ENCODE measurements at places on chromosomes 2 and 18. TPM values are rescaled to one million over a fixed set of nuclear protein-coding genes. Genes with fewer than 3 reads are reported as not detected.

The AOX1 gene
- 2.2 TPM for total RNA-seq

The SPR gene
- 11.4 TPM for total RNA-seq

The MCFD2 gene
- total RNA-seq, result 81.9 TPM

The DTNA gene
- 10.9 TPM for total RNA-seq

The LYG2 gene
- not detected for total RNA-seq

The MAP2 gene
- 7.2 TPM for total RNA-seq

The NTSR2 gene
- total RNA-seq, result not detected

The CAMKMT gene
- total RNA-seq, result 11.3 TPM

The DAPL1 gene
- not detected for total RNA-seq

The NR4A2 gene
- total RNA-seq, result 2.1 TPM

The GPAT2 gene
- not detected for total RNA-seq

The SCN1A gene
- total RNA-seq, result 0.66 TPM

The PPP4R3B gene
- total RNA-seq, result 54.1 TPM

The HAAO gene
- total RNA-seq, result 23.3 TPM

The TUBA4A gene
- total RNA-seq, result 1.1 TPM

DNA sequence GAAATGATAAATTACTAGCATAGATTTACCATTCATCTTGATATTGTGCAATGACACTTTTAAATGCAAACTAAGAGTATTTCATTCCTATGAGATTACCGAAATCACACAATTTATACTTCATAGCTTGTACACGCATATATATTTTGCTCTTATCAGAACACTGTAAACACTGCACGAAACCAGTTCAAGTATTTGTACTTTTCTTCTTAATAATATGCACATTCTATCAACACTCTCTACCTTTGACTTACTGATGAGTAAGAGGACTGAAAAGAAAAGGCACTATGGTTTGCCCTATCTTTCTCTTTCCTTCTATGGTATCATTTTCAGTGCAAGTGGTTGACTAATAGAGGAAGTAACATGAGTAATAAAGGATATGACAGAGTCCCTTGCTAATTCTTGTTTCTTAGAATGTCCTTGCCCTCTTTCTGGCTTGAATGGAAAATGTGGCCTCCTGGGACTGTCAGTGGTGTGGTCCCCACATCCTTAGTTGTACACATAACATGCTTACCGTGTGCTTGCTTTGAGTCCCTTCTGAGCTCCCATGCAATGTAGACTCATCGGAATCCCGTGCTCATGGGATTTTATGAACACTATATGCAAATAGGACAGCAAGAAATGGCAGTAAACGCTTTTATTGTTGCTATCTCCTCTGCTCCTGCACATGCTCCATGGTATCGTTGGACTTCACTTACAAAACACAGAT, 363.5 kb upstream of the TNP1 start:
- no peaks in the 10 kb centered on the region for H3K36me3 ChIP-seq
- no peak overlapping the region for H3K4me3 ChIP-seq
- no peaks in the 10 kb centered on the region for H3K27me3 ChIP-seq

DNA sequence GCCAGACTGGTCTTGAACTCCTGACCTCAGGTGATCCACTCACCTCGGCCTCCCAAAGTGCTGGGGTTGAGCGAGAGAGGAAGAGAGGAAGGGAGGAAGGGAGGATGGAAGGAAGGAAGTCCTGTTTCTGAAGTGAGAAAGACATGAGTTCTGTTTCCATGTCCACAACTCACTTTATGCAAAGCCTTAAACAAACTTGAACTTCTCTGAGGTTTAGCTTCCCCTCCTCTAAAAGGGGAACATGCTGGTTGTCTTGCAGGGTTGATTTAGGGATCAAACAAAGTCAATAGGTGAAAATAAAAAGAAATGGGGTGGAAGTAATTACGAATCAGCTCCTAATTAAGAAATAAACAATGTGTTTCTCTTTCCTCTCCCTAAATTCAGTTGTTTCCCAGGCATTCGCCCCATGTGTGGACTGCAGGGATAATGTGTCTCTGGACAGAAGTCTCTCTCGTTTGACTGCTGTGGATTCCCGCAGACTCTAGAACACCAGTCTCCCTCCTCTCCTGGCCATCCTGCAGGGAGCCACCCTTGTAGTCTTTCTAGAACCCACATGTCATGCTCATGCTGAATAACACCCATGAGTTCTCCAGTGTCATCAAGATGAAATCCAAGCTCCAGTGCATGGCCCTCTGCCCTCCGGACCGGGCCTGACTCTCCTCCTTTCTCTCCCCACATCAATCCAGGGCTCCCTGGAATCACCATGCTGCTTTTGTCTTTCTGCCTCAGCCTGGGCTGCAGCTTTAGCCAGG, 229.3 kb upstream of the TRIB2 start:
- H3K4me3 ChIP-seq, result no peak overlapping the region
- H3K36me3 ChIP-seq, result no peaks in the 10 kb centered on the region
- DNase-seq, result no peak
- H3K27ac ChIP-seq, result no peak overlapping the region
- H3K4me1 ChIP-seq, result peaks cover 2% of the 10 kb centered on the region
- no peaks in the 10 kb centered on the region for H3K27me3 ChIP-seq

- H3K4me3 ChIP-seq, result no peak overlapping the region
- peaks cover 16% of the 10 kb centered on the region for H3K36me3 ChIP-seq
- H3K27ac ChIP-seq, result no peak overlapping the region
- peak; percentile 81 for DNase-seq
- no peaks in the 10 kb centered on the region for H3K27me3 ChIP-seq
- peaks cover 29% of the 10 kb centered on the region for H3K4me1 ChIP-seq
Measured at GRCh38 chr18:48663931-48664847, 125.4 kb downstream of the CTIF start.

DNA sequence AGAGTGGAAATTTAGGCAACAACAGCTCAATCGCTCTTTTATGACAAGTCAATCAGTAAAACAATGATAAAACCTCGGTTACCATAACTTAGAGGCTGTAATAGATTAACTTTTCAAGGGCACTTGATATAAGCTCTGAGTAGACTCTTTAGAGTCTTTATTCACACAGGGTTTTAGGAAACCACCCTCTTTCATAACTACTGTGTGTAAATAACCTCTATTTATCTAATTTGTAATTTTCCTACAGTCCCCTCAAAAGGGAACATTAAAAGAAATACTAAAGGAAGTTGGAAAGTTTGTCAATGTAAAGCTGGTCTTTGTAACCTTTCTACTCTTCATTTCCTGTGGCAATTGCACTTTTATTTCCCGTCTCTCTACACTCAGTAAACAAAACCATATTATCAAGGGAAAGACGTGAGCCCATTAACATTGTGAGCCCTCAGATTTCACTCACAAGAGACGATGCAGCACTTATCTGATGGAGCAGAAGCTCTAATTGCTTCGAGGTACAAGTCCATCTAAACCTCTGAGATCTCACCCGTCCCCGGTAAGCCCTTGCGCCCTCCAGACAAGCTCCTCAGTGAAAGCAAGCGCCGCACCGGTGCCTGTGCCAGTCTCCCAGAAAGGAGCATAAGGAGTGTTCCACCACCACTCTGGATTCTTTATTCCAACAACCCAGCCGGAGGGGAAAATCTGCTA, 1.1 kb upstream of the HOXD1 start:
- H3K4me3 ChIP-seq, result peak overlapping the region; percentile 69
- no peaks in the 10 kb centered on the region for H3K36me3 ChIP-seq
- peaks cover 94% of the 10 kb centered on the region for H3K27me3 ChIP-seq
- H3K27ac ChIP-seq, result no peak overlapping the region
- DNase-seq, result no peak

DNA sequence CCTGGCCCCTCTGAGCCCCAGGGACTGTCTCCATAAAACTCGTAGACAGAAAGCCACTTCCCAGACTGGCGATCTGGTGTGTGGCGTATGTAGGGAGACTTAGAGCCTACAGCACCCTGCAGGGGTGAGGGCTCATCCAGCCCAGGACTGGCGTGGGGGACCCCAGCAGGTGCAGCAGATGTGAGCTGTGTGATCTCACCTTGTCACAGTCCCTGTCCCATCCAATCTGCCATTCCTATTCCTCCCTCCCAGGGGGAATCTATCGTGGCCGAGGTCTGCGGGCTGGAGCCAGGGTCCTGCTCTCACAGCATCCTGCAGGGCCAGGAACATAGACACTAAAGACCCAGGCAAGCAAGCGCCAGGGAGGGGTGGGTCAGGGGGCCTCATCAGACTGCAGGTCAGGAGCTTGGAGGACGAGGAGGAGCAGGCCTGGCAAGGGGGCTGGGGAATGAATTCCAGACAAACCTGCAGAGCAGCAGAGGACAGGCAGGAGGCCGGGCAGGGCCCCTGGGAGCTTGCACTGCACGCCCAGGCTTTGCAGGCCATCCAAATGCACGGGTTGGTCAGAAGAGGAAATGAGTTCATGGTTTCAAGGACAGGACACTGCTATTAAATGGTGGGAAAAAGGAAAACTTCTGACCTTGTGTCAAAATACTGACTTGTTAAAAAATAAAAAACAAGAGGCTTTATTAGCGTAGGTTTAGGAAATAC, 32.5 kb downstream of the HS6ST1 start:
- no peak for DNase-seq
- H3K27me3 ChIP-seq, result no peaks in the 10 kb centered on the region
- H3K27ac ChIP-seq, result peak overlapping the region; percentile 53
- peaks cover 27% of the 10 kb centered on the region for H3K4me1 ChIP-seq

DNA sequence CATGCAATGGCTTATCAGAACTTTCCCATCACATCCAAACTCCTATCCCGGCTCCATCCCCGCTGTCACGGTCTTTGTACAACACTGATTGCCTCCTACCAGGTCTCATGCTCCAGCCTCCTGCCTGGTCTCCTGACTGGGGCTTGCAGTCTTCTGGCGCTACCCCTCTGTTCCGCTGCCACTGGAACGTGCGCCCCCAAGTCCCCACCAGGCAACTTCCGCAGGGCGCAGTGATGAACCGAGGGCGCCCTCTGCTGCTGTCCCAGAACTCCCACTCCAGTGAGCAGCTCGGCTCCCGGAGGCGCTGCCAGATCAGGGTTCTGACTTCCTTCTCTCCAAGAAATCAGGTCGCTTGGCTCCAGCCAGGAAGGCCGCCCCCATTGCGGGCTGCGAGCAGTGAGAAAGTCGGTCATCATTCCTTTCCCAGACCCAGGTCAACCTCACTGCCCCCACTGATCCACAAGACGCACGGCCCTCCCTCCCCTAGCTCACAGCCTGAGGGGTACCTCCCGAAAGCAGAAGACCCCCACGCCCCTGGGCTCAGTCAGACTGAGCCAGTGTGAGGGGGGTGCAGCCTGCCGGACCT, 43.9 kb upstream of the RAB11FIP5 start:
- H3K4me1 ChIP-seq, result peaks cover 4% of the 10 kb centered on the region
- peaks cover 48% of the 10 kb centered on the region for H3K27me3 ChIP-seq
- H3K4me3 ChIP-seq, result peak overlapping the region; percentile 38
- H3K27ac ChIP-seq, result no peak overlapping the region
- DNase-seq, result peak; percentile 53

- no peak for DNase-seq
- H3K36me3 ChIP-seq, result no peaks in the 10 kb centered on the region
- peaks cover 12% of the 10 kb centered on the region for H3K4me1 ChIP-seq
- H3K27me3 ChIP-seq, result peaks cover 12% of the 10 kb centered on the region
- no peak overlapping the region for H3K27ac ChIP-seq
- no peak overlapping the region for H3K4me3 ChIP-seq
Measured at GRCh38 chr2:18384242-18384641, 176.2 kb downstream of the RDH14 start.

GRCh38 chr2:86433137-86433536, 8.0 kb upstream of the KDM3A start:
- H3K4me1 ChIP-seq, result no peaks in the 10 kb centered on the region
- H3K27ac ChIP-seq, result no peak overlapping the region
- H3K27me3 ChIP-seq, result peaks cover 47% of the 10 kb centered on the region
- no peak for DNase-seq

- H3K4me1 ChIP-seq, result no peaks in the 10 kb centered on the region
- peaks cover 34% of the 10 kb centered on the region for H3K36me3 ChIP-seq
- no peak overlapping the region for H3K4me3 ChIP-seq
- no peaks in the 10 kb centered on the region for H3K27me3 ChIP-seq
Measured at GRCh38 chr2:210443527-210443926, 33.0 kb downstream of the LANCL1 start.

- no peaks in the 10 kb centered on the region for H3K36me3 ChIP-seq
- H3K27ac ChIP-seq, result no peak overlapping the region
- H3K4me1 ChIP-seq, result peaks cover 5% of the 10 kb centered on the region
- no peaks in the 10 kb centered on the region for H3K27me3 ChIP-seq
Measured at GRCh38 chr2:28377984-28378678, 14.5 kb upstream of the FOSL2 start.

- H3K27me3 ChIP-seq, result peaks cover 4% of the 10 kb centered on the region
- no peak overlapping the region for H3K4me3 ChIP-seq
Measured at GRCh38 chr2:17915811-17916518, 37.5 kb downstream of the KCNS3 start.

DNA sequence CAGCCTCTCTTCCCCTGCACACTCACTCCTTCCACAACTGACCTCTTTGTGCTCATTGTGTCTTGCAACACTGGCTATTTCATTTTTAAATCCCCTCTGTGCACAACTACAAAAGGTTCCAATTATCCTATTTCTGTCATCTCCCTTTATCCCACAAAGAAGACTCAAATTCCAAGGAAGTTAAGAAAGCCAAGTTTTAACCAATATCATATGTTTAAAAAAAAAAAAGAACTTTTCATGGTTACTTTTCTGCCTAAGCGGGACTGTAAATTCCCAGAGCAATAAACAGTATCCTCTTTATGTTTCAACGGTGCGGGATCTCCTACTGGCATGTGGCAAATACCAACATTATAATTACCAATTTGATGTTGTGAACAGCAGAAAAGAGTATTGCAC, 83.8 kb downstream of the DOCK10 start:
- H3K27me3 ChIP-seq, result peaks cover 4% of the 10 kb centered on the region
- no peaks in the 10 kb centered on the region for H3K36me3 ChIP-seq
- no peak for DNase-seq
- no peak overlapping the region for H3K27ac ChIP-seq
- peaks cover 5% of the 10 kb centered on the region for H3K4me1 ChIP-seq
- H3K4me3 ChIP-seq, result no peak overlapping the region

DNA sequence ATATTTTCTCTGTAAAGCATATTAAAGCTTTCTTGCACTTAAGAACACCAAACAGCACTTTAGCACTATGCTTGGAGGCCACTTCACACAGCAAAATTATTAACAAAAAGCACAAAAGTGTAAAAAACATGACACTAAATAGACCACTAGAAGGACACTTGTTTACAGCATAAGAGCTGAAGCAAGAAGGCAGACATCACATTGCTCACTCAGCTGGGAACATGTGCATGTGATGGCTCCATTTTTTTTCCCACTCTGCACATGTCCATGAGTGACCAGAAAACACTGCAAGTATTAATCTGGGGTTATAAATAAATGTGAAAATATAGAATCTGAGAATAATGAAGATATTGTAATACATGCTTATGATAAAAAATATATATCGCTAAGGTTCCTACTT, 103.1 kb upstream of the MAPRE2 start:
- H3K36me3 ChIP-seq, result no peaks in the 10 kb centered on the region
- DNase-seq, result no peak
- no peaks in the 10 kb centered on the region for H3K27me3 ChIP-seq
- peaks cover 5% of the 10 kb centered on the region for H3K4me1 ChIP-seq
- no peak overlapping the region for H3K4me3 ChIP-seq
- no peak overlapping the region for H3K27ac ChIP-seq

DNA sequence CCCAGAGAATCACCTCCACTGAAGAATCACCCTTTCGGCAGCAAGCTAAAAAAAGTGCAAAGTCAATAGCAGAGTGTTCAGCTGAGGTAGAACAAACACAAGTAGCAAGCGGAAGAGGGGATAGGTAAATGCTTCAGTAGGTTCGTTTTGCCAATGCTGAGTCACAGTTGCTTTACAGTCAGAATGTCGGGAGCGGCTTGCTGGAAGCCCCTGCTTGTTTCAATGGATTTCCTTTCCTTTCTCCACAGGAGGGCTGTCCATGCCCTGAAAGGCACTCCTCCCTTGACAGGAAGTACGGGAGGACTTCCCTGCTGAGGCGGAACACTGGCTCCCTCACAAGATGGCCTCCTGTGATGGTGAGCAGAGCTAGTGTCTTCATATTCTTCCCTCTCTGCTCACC, 146.2 kb upstream of the LYPD1 start:
- no peaks in the 10 kb centered on the region for H3K36me3 ChIP-seq
- no peaks in the 10 kb centered on the region for H3K4me1 ChIP-seq
- no peak overlapping the region for H3K4me3 ChIP-seq

Data from mesothelial cell of epicardium (in vitro differentiated cells).